Dermis blood vessel endothelial cell (primary cell): ENCODE measurements at places on chromosomes 7 and 10.
A peak's percentile ranks its signal among the peaks of the same experiment; 100 is the strongest.

DNA sequence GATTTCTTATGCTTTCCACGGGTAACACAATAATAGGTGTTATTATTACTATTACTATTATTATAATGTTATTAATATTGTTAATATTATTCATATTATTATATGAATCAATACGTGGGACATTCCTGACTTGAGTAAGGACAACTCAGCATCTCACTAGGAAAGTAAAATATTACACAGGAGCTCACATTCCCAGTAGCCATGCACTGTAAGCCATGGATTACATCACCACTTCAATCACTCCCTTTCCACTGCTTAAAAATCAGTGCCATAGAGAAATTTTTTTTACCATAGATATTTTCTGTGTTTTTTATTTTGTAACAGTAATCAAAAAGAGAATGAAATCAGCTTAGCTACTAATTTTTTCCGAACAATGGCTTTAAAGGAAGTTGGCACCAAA lies 68.5 kb upstream of the DGKI start:
- DNase-seq, result no peak

GRCh38 chr7:20785157-20786048 lies 1.3 kb downstream of the SP8 start:
- DNase-seq, result peak; percentile 21

DNA sequence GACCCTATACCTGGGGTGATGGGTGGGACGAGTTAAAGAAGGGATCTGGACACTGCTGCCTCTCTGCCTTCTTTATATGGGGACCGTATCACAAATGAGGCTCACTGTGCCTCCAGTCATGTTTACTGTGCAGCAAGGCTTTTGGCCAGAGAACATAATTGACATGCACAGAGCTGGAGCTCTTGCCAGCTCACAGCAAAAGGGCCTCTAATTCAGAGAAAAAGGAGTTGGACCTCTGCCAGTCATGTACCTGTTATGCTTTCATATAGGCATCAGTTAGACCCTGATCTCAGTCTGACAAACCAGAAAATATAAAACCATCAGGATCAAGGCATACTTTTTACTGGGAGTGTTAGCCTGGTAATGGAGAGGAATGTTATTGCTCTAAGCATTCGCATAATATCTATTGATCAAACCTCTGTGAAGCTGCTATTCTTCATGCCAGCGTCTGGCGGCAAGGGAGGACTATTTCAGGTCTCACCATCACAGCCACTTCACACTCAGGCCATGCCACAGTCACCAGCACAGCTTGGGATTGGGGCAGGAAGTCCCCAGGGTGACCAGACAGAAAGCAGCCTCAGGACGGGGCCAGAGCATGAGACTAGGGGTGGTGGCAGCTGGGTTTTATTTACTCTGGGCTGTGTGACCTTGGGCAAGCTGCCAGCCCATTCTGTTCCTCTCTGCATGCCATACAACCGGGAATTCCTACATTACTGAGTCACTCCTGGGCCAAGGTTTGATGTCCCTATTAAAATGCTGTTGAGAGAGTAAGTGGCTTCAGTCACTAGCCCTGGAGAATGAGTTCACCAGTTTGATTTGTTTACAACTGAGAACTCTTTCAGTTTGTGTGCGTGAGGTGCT lies 90.1 kb downstream of the NPSR1 start:
- DNase-seq, result peak; percentile 94

DNA sequence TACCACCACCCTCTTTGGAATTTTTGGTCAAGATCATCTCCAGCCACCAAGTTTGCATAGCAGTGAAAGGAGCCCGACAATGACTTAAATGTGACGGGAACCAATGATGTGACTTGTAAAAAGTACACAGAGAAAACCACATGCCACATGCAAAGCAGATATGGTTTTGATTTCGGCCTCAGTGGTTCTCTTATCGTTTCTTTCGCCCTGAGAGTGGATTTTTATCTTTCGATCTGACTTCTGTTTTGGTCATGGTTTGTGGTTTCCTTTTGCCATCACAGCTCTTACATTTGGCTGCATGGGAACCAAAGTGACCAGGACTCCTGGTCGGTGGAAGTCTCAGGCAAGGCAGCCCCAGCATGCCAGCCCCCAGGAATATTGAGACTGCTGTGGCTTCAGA lies 31.5 kb downstream of the TCF7L2 start:
- DNase-seq, result no peak

DNA sequence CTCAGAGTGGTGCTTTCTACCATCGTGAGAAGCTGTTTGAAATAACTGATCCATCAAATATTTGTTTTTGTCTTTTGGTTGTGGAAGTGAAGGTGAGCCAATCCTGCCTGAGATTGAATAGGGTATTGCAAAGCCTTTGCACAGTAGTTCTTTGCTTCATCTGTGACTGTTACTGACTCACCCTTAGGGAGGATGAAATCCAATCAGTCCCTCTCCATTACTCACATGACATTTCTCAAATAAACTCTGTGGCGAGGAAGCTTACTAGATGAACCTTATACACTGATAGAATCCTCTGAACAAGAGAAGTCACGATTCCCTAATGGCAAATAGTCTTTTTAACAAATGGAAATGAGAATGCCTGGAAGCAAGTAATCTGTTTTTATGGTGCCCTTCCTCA lies 31.9 kb downstream of the HEPACAM2 start:
- DNase-seq, result no peak

GRCh38 chr7:142583446-142583845 lies 165.8 kb upstream of the PRSS1 start:
- peak; percentile 75 for DNase-seq

GRCh38 chr7:149334219-149334618 lies 72.2 kb downstream of the ZNF783 start:
- no peak for DNase-seq

DNA sequence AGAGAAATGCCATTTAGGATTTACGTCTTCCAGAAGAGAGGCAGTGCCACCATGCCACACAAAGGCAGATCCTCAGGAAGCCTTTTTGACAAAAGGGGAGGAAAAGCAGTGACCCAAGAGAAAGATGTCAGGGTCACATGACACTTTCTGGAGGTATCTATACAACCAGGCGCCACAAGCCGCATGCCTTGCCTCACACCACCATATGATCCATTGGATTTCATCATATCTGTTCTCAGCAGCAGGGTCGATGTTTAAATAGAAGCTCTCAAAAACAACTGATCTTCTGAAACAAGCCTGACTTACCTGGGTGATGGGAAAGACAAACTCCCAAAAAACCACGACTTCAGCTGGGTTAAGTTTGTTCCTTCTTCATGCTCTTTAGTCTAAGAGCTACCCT lies 52.5 kb upstream of the UNC5B start:
- no peak for DNase-seq
